ENCODE measurements at places on chromosomes 3 and 15.

GRCh38 chr3:158313338-158313927 is 203.5 kb downstream of the RSRC1 start:
- no peak for DNase-seq

- no peak for DNase-seq
Observed at GRCh38 chr3:122443090-122443489, 27.2 kb upstream of the WDR5B start.

DNA sequence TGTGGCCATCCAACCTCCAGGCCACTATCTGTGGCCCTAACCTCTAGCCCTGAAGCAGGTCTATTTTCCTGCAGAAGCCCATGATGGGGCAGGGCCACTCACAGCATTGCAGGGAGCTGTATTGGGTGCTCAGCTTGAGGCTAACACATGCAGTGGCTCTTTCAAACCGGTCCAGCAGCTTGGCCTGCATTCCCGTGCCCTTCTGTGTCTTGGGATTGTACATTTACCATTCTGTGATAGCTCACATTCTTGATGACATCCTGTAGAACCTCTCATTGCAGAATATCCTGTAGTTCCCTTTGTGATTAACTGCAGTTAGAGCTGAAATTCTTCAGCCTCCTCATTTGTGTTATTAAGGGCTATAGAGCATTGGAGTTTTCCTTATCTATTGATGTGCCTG is 60.8 kb upstream of the ANKRD34C start:
- DNase-seq = no peak

DNA sequence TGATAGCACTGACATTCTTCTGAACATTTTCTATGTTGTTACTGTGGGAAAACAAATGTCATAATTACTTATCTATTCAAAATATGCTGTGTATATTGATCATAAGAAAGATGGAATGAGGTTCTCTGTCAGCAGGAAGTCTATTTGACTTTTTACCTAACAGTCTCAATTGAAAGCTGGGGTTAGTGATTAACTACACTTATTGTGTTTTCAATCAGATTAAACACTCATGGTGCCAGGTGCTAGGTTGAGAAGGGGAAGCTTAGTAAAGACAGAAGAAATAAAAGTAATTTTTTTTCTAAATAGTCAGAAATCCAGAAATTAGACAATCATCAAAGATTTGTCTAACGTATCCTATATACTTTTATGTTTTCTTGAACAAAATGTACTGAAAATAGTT is 281.0 kb upstream of the NR2E3 start:
- no peak for DNase-seq

DNA sequence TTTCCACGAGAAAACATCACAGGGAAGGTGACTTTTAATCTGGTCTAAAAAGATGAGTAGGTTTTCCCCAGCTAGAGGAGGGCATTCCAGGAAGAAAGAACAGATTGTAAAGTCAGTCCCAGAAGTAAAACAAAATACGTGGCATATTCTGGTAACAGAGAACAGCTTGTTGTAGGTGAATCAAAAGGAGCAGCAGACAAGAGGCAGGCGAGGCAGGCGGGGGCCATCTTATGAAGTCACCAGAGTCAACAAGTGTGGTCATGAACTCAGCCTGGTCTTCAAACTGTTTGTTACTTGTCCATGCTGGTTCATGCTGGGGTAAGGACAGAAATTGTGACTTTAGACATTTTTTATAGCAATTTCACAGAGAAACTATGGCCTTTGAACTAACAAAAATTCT is 4.0 kb upstream of the POPDC2 start:
- no peak for DNase-seq

DNA sequence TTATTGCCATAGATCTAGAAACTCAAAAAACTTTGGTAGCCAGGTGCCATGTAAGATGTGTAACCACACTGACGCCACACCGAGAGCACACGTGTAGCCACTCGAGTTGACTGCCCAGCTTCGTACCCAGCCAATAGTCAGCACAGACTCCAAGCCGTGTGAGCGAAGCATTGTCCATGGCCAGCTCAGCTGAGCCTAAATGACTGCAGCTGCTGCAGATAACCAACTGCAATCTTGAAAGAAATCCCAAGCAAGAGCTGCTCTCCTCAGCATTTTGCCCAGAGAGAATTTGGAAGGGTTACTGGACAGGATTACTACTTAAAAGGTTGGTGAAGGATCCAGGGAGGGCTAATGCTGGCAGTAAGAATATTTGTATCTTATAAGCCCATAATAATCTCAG is 193.0 kb upstream of the THRB start:
- DNase-seq = no peak

- DNase-seq = no peak
Observed at GRCh38 chr15:42214600-42214999, 6.5 kb upstream of the VPS39 start.

DNA sequence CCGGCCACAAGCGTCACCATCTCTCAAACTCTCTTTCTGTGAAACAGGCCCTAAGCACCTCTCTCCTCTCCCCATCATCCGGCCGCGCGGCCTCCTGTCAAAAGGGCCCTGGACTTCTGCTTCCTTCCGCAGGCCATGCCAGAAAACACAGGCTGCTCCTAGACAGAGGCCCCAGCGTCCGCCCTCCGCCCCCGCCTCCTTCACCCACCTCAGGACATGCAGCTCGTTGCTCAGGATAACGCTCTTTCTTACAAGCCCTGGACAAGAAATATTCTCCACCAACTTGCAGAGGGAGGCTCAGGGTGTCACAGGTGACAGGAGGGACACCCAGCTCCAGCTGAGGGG is 212.0 kb downstream of the XXYLT1 start:
- DNase-seq = no peak

DNA sequence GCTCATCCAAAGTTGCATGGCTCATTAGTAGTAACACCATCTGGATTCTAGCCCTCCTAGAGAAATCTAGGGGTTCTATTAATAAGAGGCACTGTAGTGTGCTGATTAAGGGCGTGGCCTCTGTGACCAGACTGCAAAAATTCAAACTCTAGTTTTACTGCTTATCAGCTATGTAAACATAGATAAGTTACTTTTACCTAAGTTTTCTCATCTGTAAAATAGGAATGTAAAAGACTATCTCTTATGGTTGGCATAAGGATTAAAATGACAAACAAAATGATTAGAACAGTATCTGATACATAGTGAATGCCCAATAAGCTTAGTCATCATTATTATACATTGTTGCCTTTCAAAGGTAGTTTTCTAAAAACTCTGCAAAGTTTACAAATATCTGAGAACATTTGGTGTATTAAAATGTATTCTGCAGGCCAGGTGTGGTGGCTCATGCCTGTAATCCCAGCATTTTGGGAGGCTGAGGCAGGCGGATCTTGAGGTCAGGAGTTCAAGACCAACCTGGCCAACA is 4.5 kb downstream of the PTX3 start:
- no peak for DNase-seq

DNA sequence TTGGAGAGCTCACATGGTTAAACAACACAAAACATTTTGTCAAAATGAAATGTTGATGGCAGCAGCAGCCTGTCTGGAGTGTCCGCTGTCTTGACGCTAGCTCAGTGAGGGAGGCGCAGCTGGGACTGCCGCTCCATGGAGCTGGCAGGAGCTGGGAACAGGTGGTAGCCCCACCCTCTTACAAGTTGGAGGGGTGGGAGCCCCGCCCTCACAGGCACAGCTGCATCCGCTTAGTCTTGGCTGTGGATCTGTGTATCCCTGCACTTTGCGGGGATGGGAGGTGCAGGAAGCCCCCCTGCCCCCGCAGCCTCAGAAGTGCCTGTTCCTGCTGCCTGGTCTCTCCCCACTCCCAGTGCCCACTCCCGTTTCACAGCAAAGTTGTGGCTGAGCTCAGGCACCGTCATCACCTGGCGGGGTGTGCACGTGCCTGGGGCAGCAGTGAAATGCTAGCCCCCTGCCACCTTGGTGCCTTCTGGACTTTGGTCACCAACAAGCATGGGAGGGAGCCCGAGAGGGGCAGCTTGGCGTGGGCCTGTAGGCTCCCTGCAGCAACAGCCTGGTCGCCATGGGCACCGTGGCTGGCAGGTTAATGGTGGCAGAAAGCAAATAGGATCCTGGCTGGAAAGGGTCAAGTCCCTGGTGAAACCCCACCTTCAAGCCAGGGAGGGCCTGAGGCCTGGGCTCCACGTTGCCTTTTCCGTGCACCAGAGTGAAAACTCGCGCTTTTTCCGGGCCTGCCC is 53.8 kb upstream of the CADM2 start:
- DNase-seq = peak; percentile 15

GRCh38 chr3:98733812-98734281 is 29.3 kb upstream of the ST3GAL6 start:
- no peak for DNase-seq

- DNase-seq = no peak
Observed at GRCh38 chr15:90582553-90582952, 52.8 kb downstream of the CRTC3 start.

DNA sequence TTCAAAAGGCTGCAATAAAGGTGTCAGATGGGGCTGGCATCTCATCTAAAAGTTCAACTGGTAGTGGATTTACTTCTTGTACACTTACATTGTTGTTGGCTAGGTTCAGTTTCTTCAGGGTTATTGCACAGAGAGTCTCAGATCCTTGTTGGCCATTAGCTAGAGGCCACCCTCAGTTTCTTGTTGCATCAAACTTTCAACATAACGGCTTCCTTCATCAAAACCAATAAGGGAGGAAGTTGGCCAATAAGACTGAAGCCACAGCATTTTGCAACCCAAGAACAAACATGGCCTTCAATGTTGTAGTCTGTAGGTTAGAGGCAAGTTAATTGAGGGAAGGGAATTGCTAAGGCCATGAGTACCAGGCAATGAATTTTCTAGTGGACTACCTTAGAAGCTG is 218.0 kb downstream of the ZBBX start:
- DNase-seq = no peak

DNA sequence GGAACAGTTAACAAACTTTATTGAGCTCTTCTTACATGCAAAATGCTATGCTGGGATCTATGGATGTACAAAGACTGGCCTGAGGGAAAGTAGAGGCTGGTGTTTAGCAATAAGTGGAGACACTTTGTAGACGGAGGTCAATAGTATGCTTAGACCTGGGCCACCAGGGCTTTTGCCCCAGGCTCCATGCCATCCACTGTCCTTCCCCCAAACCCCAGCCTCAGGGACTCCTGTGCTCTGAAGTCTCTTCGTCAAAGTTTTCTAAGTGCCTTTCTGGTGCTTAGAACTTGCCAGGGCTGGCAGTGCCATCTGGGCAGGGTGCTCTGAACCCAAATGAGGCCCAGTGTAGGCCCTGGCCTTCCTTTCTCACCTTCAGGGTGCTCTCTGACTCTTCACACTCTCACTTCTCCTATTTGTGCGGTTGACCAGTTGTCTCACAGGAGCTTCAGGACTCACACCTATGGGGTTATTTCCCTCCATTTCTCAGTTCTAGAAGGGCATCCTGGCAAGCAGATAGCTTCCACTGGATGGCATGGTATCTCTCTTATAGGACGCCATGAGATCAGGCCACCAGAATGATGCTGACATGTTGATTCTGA is 21.8 kb upstream of the KCNAB1 start:
- DNase-seq = no peak

DNA sequence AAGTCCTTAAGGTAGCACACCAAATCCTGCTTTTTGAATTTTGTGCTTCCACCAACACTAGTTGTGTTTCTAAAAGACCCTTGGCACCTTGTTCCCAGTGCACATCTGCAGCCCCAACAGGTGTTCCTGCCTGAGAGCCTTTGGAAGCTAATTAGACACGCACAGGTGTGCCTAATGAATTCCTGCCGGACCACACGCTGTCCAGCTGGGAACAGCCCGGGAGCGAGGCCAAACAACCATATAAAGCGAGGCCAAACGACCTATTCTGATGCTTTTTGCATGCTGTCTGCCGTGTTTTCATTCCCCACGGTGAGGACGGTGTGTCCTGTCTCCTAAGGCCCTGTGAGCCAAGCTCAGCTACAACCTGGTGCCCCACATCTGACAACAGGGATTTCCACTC is 99.5 kb downstream of the ATG7 start:
- no peak for DNase-seq

DNA sequence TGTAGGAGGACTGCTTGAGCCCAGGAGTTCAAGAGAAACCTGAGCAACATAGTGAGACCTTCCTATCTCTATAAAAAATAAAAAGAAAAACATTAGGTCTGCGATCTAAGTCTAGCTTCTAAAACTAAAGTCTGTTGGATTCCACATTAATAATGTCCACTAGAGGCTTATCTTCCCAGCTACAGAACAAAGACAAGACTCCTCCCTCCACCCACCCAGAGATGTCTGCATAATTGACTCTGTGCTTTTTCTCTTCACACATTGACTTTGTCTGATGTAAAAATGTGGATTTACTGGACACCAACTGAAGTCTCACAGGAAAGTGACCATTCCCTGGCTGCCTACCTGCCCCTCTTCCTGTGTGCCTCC is 91.8 kb downstream of the ATP10A start:
- DNase-seq = no peak

- DNase-seq = no peak
Observed at GRCh38 chr3:139985576-139985975, 50.6 kb downstream of the CLSTN2 start.

GRCh38 chr3:119181765-119182164 is 8.4 kb downstream of the UPK1B start:
- DNase-seq = no peak

DNA sequence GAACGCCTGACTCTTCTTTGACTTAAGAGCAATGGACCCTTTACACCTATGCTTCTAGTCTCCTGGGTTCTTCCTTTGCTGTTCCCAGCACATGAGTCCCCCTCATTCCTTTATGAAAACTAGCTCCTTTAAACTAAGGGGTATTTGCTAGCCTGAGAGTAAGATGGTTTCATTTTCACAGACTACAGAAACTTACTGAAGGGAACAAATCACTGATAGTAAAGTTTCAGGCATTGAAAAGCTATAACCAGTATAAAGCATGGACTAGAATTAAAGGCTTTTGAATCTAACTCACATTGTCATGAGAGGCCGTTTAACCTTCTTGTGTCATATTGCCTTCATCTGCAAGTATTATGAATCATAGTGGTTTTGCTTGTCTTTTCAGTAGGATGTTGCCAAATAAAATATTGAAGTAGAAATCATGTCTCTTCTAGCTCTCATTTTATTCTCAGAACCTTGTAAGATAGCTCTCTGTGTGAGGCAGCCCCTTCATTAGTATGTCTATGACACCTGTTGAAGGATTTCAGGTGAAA is 765.9 kb downstream of the NR2F2 start:
- DNase-seq = no peak

- DNase-seq = no peak
Observed at GRCh38 chr3:71121429-71122167, 461.9 kb downstream of the FOXP1 start.

DNA sequence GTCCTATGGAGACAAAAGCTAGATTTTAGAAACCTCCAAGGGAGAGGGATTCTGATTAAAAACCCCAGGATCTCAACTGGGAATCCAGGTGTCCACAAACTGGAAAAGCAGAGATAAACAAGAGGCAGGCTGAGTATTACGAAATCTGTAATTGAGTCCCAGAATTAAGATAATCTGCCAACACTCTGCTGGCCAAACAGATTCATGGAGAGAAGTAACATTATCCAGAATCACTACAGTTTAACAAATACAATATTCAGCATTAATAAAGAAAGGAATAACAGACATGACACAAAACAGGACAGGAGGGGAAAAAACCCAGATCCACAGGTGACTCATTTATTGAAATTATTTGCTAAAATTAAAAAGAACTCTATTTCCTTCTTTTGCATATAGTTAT is 227.2 kb upstream of the NANOGP8 start:
- DNase-seq = no peak
